Natural killer cell (primary cell): ENCODE measurements at places on chromosomes 5 and 9.

- no peak overlapping the region for H3K4me3 ChIP-seq
- no peaks in the 10 kb centered on the region for H3K4me1 ChIP-seq
- no peak for DNase-seq
- no peaks in the 10 kb centered on the region for H3K27me3 ChIP-seq
- H3K36me3 ChIP-seq: no peaks in the 10 kb centered on the region
Measured at GRCh38 chr9:126658956-126659555, 45.3 kb downstream of the LMX1B start.

DNA sequence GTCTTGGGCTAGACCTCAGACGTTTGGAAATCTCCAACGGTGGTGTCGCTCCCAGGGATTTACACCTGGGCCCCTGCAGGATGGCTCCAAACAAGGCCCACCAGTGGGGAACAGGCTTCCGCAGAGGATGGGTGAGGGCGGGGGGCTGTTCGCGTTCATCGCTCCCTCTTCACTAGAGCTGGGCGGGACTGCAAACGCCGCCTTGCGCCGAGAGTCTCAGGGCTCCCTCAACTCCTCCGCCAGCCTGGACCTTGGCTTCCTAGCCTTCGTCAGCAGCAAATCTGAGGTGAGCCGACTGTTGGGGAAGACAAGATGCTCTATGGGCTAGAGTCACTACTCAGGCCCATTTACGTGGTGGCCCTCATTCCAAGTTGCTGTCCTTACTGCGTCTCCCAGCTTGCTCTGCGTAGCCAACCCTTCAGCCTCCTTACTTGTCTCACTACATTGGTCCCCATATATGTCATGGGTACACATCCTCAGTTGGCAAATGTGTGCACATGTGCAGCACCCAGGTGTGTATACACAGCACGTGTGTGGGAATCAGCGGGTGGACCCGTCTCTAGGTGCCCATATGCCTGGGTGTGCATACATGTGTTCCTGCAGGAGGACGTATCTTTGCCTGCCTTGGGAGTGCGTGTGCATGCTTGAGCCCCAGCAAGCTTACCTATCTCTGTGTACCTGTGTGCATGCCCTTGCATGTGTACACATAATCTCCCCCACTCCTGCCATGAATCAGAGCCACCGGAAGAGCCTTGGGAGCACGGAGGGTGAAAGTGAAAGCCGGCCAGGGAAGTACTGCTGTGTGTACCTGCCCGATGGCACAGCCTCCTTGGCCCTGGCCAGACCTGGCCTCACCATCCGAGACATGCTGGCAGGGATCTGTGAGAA is 10.5 kb downstream of the RGS14 start:
- no peak overlapping the region for H3K27ac ChIP-seq
- peaks cover 51% of the 10 kb centered on the region for H3K4me1 ChIP-seq
- no peak overlapping the region for H3K4me3 ChIP-seq
- no peaks in the 10 kb centered on the region for H3K27me3 ChIP-seq
- peaks cover 67% of the 10 kb centered on the region for H3K36me3 ChIP-seq

DNA sequence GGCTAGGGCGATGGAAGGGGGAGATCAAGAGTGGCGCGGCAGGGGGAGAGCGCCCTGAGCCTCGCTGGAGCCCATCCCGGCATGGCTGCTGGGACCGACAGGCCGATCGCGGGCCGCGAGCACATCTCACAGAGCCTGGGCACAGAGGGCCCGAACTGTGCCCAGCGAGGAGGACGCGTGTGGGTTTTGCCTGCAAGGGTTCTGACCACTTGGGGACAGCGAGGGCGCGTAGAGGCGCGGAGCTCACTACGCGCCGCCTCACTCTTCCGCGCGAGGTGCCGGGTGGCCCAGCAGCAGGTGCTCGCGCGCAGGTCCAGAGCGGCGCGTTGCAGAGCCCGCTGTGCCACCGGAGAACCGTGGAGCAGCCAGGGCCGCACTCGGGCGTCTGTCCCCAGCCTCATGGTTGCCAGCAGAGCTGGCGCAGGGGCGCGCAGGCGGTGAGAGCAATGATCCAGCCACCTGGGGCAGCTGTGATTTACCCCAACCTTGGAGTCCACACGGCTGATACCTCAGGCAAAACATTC is 16.3 kb upstream of the PITX1 start:
- H3K36me3 ChIP-seq: no peaks in the 10 kb centered on the region
- no peak overlapping the region for H3K4me3 ChIP-seq
- peaks cover 8% of the 10 kb centered on the region for H3K27me3 ChIP-seq
- H3K4me1 ChIP-seq: peaks cover 10% of the 10 kb centered on the region
- no peak overlapping the region for H3K27ac ChIP-seq
- DNase-seq: no peak

DNA sequence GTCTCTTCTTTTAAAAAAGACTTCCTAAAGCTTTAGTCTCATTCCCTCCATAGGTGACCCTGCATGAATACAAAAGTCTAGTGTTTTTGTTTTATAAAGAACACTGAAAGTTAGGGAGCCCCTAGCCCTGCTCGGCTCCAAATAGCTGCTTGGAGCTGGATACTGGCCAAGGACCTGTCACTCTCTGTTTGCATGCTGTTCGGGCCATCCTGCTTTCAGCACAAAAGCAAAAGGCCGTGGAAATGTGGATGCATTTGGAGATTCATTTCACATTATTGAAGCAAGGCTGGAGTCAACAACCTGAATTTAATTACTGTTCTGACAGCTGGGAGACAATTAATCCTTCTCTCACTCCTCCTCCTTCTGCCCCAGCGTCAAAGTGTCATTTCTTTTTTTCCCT is 151.7 kb upstream of the NMUR2 start:
- no peak overlapping the region for H3K4me3 ChIP-seq
- no peaks in the 10 kb centered on the region for H3K4me1 ChIP-seq

GRCh38 chr5:98106116-98107031 is 667.1 kb upstream of the RGMB start:
- H3K36me3 ChIP-seq: no peaks in the 10 kb centered on the region
- H3K4me1 ChIP-seq: no peaks in the 10 kb centered on the region
- no peak overlapping the region for H3K27ac ChIP-seq
- H3K4me3 ChIP-seq: no peak overlapping the region
- DNase-seq: no peak

DNA sequence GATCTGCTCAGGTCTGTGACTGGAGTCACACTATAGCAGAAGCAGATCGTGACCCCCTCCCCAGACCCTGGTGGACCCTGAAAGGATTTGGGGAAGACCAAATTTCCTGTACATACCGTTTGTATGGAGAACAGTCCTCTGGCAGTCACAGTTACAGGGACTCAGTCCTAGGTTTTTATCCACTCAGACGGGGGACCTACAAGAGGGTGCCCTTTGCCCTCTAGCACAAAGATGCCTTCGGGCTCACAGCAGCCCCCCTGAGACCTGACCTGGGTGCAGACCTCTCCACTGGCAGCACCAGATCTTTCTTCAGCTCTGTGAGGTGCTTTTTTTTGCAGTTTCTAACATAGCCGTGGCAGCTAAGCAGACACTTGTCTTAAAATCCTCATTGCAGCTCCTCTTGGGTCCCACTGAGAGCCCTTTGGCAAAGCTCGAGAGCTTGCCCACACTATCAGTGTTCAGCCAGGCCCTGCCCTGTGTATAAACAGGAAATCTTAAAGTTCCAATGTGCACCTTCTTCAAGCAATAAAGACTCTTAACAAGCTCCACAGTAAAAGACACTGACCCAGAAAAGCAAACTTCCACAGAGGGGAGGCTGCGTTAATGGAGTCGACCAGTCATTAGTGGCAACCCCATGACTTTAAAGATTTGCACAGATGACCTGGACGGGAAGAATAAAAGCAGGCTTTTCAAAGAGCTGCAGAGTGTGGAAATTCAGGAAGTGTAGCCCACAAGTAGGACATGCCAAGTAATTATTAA is 71.8 kb upstream of the LHFPL2 start:
- H3K27me3 ChIP-seq: no peaks in the 10 kb centered on the region
- H3K27ac ChIP-seq: no peak overlapping the region
- no peak for DNase-seq
- H3K4me1 ChIP-seq: no peaks in the 10 kb centered on the region
- no peaks in the 10 kb centered on the region for H3K36me3 ChIP-seq

DNA sequence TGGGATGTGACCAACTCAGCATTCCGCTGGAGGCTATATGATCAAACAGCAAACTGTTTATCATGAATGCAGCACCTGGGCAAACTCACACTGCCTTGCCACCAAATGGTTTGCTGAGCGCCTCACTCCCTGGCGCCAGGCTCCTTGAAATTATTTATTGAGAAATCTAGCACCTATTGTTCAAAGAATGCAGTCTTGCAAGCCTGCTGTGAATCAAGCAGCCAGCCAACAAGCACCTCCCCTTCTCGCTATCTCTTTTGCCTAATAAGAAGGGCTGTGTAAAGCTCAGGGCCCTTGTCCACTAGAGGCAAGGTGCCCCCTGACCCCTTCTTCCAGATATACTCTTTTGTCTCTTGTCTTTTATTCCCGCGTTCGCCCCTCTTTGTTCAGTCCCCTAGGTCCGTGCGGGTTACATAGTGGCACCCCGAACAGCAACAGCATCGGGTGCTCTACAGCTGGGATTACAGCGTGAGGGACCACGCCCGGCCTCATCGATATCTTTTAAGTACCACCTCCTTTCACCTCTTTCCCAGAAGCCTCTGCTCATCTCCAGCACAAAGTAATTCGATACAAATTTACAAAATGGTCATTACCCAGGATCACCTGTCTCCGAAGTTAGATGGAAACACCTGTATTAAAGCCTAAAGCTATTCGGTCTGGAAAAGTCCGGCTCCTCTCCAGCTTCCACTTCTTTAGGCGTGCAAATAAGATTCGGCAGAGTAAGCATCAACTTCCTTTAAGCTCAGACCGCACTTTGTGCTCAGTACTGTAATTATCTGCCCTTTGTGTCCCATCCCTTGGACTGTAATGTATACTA is 896 bp downstream of the RIGI start:
- H3K4me1 ChIP-seq: peaks cover 12% of the 10 kb centered on the region
- no peak for DNase-seq
- no peaks in the 10 kb centered on the region for H3K36me3 ChIP-seq
- no peaks in the 10 kb centered on the region for H3K27me3 ChIP-seq
- H3K4me3 ChIP-seq: peak overlapping the region; percentile 92

DNA sequence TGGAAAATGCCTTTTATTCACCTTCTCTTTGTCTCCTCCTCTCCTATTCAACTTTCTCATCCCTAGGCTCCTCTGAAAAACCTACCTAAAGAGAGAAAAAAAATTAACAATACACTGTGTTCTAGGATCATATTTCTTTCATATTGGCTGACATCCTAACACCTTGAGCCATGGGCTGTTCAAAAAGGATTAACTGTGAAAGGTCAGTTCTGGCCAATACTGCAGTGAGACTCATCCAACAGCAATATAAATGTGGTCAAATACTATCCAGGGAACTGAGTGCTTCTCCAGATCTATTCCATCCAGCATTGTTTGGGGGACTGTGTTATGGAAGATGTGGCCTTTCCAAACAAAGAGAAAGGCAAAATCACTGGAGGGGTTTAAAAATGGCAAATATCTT is 131.1 kb upstream of the MOCS2 start:
- DNase-seq: no peak
- H3K4me3 ChIP-seq: no peak overlapping the region

DNA sequence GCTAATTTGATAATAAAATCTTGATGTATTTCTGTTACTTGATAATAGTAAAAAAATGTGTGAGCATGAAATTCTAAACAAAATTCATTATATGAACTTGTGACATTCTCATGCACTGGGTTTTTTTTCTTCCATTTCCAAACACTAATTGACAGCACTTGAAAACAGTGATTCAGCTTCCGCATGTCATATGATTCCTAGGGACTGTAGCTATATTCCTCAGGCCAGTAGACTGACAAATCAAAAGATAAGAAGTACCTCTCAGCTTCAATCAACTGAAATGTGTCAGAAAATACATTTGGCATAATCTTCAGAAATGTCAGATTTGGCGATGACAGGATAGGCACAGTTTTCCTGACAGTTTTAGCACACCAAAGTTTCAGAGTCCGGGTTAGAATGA is 52.5 kb downstream of the EFNA5 start:
- no peaks in the 10 kb centered on the region for H3K27me3 ChIP-seq
- no peak overlapping the region for H3K4me3 ChIP-seq
- H3K4me1 ChIP-seq: no peaks in the 10 kb centered on the region
- DNase-seq: no peak
- no peak overlapping the region for H3K27ac ChIP-seq
- H3K36me3 ChIP-seq: no peaks in the 10 kb centered on the region

DNA sequence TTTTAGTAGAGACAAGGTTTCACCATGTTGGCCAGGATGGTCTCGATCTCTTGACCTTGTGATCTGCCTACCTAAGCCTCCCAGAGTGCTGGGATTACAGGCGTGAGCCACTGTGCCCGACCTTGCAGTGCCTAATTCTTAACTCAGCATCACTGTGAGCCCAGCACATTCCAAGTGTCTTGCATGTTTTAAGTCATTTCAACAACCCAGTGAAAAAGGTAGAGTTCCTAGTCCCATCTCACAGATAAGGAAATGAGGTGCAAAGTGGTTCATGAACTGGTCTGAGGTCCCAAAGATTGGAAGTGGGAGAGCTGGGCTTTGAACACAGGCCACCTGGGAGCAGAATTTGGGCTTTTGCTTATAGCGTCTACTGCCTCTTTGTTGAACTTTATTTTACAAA is 68.0 kb downstream of the ZNF366 start:
- H3K4me3 ChIP-seq: no peak overlapping the region
- no peaks in the 10 kb centered on the region for H3K27me3 ChIP-seq
- no peak overlapping the region for H3K27ac ChIP-seq
- H3K36me3 ChIP-seq: no peaks in the 10 kb centered on the region
- H3K4me1 ChIP-seq: no peaks in the 10 kb centered on the region

DNA sequence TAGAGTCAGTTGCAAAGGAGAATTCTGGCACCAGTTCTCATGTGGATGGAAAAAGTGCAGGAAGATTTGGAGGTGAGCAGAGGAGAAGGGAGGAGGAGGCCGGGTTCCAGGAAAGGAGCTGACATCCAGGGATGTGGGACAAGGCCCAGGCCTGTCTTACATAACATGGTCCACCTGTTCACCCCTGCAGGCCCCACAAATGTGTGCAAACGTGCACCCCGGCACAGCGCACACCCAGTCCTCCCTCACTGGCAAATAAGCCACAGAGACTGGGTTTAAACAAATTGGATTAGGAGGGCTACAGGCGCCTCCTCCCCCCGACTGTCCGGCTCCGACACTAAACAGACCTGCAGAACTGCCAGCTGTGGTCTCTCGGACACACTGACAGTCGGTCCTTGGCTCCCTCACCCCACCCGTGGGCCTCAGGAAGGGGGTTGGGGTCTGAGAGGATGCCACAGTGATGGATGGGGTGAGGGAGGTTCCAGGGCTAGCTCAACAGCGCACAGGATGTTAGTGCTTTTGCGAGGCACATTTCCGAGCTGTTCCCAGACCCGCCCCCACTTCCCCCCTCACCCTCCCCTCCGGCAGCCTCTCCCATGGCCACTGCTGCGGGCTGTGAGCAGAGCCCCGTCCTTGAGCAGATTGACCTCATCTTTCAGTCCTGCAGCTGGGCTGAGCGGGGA is 43.4 kb upstream of the IL17B start:
- H3K27me3 ChIP-seq: no peaks in the 10 kb centered on the region
- no peak overlapping the region for H3K27ac ChIP-seq
- DNase-seq: no peak
- peaks cover 6% of the 10 kb centered on the region for H3K4me1 ChIP-seq

GRCh38 chr9:84432746-84433145 is 92.2 kb upstream of the SLC28A3 start:
- H3K36me3 ChIP-seq: no peaks in the 10 kb centered on the region
- no peaks in the 10 kb centered on the region for H3K4me1 ChIP-seq
- no peak overlapping the region for H3K4me3 ChIP-seq
- no peak overlapping the region for H3K27ac ChIP-seq

GRCh38 chr5:158897444-158898160 is 202.1 kb downstream of the EBF1 start:
- H3K4me3 ChIP-seq: no peak overlapping the region
- H3K4me1 ChIP-seq: no peaks in the 10 kb centered on the region
- DNase-seq: no peak

GRCh38 chr5:143244000-143244736 is 159.3 kb downstream of the NR3C1 start:
- no peak overlapping the region for H3K4me3 ChIP-seq
- H3K36me3 ChIP-seq: no peaks in the 10 kb centered on the region
- H3K27ac ChIP-seq: no peak overlapping the region
- DNase-seq: no peak
